ENCODE measurements at places on chromosomes 2 and 18.

GRCh38 chr2:68548396-68548795 lies 81.0 kb downstream of the APLF start:
- DNase-seq: no peak

DNA sequence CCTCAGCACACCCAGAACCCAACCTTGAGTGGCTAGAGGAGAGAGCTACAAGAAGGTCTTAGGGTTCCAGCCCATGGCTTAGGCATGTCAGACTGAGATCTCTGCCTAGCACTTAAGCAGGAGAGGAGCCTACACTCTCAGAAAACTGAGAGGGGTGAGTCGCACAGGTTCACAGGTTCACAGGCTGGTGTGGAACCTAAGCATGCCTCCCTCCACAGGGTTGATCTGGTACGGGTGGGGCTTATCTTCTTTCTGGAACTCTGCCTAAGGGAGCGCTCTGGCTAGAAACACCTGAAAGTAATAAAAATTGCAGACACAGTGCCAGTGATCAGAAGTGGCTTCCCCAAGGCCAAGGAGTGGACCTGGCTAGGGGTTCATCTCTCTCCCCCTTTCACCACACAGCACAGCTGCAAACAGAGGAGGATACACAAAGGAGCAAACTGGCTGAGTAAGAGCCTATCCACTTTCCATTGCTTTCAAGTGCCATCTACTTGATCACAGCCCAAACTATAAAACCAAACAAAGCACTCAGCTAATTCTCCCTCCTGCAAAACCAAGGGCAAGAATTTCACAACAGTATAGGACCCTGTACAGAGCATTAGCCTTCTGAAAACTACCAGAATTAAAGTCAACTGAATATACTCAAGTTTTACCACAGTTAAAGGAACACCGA lies 481.9 kb upstream of the SETBP1 start:
- DNase-seq: no peak

DNA sequence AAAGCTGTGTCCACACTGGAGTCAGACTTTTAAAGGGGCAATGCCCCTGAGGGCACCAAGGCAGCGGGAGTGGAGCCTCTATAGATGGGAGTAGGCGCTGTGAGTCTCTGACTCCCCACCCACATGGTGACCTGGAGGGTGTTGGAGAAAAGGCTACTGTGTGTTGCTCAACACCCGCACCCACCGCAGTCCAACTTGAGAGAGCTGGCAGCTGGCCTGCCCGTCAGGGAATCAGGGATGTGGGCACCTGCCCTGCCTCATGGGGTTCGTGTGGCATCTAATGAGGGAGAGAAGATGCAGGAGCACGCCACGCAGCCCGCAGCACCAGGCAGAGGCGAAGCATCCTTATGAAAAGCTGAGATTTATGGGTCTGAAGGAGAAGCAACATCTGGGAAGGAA lies 84.2 kb downstream of the KLHL29 start:
- no peak for DNase-seq

GRCh38 chr2:232286001-232286868 lies 92.3 kb upstream of the ALPP start:
- DNase-seq: no peak

DNA sequence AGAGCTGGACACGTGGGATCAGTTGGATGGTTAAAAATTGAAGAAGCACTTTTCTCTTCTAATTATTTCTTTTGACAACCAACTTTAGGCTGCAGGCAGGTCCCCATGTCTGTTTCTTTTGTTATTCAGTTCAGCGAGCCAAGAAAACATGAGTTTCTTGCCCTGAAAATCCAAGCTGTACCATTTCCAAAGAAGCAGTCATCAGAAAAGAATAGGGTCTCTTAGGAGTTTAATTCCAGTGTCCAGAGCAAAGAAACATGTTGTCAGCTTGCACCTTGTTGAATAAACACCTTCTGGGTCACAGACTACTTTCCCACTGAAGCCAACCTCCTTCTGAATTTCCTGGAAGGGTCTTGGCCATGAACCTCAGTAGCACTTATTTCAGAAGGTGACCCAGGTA lies 170.5 kb upstream of the COPS8 start:
- no peak for DNase-seq

DNA sequence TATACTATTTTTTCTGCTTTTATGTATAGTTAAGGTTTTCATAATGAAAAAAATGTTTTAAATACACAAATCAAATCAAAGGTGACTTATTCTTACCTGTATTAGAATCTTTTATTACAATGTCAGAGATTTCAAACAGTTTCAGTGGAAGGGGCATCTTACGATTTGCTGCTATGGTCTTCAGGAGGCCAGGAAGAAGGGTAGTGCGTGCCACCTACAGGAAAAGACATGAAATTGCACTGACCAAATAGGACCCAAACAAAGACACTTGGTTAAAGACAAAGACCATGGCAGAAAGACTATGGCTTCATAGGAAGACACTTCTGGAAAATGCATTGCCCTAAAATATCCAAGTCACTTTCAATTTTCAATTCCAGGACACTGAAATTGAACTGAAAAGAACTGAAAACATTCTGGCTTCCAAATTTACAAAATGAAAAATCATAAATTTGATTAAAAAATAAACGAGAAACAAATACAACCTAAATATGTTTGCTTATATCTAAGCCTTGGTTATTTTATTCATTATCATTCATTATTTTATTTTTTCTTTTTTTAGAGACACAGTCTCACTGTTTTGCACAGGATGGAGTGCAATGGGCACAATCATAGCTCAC lies 42.1 kb downstream of the FARSB start:
- no peak for DNase-seq

GRCh38 chr2:180990794-180991193 lies 10.4 kb downstream of the UBE2E3 start:
- no peak for DNase-seq

- no peak for DNase-seq
These were observed 211.0 kb downstream of the SP3 start for GRCh38 chr2:173754165-173754564.

GRCh38 chr2:102773149-102773705 lies 11.4 kb downstream of the TMEM182 start:
- no peak for DNase-seq

DNA sequence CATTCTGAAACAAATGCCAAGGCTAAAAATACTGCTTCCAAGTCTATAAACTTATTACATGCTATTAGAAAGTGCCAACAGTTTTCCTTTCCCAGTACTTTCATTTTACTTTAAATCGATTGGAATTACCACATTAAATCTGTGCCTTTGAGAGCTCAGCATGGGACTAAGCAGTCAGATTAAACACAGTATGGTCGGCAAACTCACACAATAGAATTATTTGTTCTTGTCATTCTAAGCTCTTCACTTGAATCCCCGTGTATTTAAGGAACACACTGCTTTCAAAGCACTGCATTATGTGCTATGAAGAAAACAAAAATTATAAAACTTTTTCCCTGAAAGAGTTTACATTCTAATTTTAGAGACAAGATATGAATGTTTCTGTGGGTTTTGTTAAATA lies 444.4 kb upstream of the SLC39A10 start:
- no peak for DNase-seq

GRCh38 chr18:37913051-37913450 lies 347.5 kb upstream of the CELF4 start:
- no peak for DNase-seq

DNA sequence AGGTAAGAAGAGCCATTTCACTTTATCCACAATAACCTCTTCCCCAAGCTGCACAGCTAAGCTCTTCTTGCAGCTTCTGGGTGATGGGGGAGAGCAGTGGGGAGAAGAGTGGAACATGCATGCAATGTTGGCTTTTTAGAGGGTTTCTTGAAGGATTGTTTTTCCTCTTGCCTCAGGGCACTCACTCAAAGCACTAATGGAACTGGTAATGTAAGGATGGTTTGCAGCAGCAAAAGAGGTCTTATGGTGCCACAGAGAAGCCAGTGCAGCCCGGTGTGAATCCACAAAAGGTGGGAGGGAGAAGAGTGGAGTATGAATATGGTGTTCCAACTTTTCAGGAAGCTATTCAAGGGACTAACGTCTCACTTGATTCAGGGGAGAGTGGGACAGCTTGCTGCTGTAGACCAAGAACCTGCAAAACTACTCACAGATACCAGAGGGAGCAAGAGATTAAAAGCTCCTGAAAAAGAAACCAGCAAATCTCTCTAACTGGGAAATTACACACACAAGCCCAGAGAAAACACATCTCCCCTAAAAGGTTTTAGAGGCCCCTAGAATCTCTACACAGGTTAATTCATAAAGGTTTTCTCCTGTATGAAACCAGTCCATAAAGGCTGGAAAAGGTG lies 116.4 kb downstream of the CHN1 start:
- DNase-seq: no peak

DNA sequence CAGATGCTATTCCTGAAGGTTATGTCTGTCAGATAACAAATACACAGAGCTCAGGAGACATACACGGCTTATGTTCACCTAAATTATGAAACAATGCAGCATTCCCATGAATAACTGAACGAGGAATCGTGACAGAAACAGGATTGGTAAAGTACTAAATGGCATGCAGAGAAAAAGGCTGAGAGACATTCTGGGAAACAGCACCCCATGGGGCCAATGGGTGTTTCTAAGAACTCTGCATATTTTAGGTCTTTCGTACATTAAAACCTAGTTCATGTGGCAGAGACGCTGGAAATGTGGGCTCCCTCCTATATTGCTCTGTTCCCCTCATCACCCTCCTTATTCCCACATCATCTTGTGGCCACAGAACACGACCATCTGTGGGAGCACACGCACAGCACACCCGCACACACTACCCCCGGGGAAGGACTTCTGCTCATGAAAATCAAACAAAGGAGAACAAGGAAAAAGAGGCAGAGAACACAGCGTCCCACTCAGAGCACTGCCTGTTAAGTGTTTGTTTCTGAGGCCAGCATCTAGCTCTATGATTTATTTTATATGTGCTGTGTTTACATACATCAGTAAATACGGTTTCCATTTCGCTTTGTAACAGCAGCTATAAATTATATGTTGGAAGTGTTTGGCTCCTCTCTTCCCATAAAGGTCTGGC lies 143.6 kb downstream of the AFF3 start:
- no peak for DNase-seq

- DNase-seq: no peak
These were observed 95.4 kb downstream of the FHOD3 start for GRCh38 chr18:36392979-36393287.

GRCh38 chr18:6058941-6059340 lies 163.6 kb upstream of the TMEM200C start:
- DNase-seq: no peak

DNA sequence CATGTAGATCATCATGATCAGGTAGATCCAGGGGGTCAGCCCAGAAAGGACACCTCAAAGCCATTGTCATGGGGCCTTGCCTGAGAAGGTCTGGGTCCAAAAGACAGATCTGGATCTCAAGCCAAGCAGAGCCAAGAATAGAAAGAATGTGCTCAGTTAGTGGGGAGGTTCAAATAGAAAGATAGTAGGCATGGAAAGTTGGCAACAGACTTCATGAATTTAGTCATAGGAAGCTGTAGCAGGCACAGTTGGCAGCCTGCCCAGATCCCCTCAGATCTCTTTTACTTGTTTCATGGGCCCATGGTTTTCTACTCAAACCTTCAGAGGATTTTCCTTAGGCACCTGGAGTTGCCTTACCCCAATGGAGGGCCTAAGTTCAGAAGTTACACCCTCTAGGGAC lies 767.0 kb downstream of the SLC4A3 start:
- no peak for DNase-seq

GRCh38 chr2:22878121-22878520 lies 506.9 kb upstream of the KLHL29 start:
- no peak for DNase-seq

- no peak for DNase-seq
These were observed 191.0 kb downstream of the C1D start for GRCh38 chr2:67871686-67872412.

DNA sequence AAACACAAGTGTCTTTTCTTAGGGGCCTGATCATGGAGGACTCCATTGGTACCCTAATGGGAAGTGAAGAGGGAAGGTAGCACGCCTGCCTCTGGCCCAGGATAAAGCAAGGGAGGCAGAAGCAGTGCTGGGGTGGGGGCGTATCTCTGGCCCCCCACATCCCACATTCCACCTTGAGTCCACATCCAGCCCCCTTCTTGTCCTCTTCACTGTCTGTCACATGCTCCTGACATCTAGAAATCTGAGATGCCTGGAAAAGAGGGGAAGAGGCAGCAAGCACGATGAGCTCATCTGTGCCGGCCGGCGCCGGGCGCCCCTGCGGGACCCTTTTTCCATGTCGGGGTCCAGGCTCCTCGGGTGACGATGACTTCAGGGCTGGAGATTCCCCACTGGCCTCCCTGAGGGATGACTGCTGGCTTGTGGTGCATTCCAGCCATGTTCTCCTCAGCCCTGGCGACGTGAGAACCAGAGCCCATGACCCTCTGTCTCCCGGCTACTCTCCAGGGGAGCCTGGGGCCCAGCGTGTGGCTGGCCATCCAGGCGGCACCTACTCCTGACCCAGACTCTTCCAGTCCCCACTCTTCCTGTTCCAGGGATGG lies 277.5 kb downstream of the DYSF start:
- DNase-seq: no peak

DNA sequence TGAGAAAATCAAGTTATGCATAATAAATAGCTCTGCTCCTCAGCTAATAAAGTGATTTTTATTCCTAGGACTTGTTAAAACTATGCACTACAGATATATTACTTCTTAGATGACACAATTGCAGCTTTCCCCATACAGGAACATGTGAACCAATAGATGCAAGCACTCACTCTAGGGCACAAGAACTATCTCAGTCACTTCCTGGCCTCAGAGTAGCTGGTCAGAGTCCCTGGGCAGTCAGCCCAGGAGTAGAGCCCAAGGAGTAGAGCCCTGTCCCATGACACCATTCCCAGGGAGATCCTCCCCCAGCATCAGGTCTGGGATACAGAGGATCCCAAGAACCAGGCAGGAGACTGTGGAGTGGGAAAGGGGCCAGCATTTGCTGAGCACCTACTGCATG lies 2.7 kb downstream of the TNS1 start:
- DNase-seq: no peak

- no peak for DNase-seq
These were observed 93.5 kb downstream of the VWA3B start for GRCh38 chr2:98180456-98180855.

- DNase-seq: no peak
These were observed 40.0 kb downstream of the FAM228A start for GRCh38 chr2:24214880-24215279.

DNA sequence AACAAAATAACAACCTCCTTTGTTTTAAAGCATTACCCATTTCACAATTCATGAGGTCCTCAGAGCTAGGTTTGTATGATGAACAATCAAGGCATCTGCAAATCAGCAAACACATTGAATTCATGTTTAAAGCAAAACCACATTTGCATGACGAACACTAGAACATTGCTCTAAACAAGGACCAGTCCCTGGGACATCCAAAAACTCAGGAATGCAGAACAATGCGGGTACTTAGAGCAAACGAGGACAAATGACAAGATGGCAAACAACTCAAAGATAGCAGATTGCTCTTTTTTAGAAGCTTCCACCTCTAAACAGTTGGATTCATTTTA lies 45.7 kb upstream of the RALBP1 start:
- no peak for DNase-seq

DNA sequence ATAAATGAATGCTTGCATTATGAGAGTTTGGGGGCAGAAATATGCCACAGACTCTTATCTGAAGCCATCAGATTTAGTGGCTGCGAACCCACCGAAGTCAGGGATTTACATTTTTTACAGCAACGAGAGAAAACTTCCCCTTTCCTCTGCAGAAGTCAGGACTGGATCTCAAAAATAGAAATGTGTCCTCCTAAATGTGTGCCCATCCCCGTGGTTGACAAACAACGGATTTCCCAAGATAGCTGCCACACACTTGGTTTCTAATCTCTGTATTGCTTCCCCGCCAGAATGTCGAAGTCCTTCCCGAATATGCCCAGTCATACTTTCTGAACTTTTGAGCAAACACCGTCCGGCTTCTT lies 879 bp upstream of the ADAM23 start:
- DNase-seq: no peak

Measured in stimulated activated CD4-positive, alpha-beta T cell treated with anti-CD3 and anti-CD28 coated beads, Interleukin-1b, Interleukin-23, amount 100 ng/mL, for 4 hours (primary cell).